ENCODE measurements at places on chromosomes 12 and 14.

DNA sequence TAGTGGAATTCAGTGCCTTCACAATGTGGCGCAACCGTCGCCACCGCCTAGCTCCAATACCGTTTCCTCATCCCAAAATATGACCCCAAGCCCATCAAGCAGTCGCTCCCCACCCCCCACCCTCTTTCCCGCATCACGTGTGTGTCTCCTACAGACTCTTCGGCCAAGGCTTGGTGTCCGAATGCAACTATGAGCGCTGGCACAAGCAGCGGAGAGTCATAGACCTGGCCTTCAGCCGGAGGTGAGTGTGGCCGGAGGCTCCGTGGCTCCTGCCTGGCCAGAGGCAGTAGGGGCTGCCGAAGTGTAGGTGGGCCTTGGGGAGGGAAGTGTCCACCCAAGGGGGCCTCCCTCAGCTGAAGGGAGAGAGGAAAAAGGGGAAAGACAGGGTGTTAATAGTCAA lies 15.8 kb downstream of the CYP46A1 start:
- no peak for DNase-seq

DNA sequence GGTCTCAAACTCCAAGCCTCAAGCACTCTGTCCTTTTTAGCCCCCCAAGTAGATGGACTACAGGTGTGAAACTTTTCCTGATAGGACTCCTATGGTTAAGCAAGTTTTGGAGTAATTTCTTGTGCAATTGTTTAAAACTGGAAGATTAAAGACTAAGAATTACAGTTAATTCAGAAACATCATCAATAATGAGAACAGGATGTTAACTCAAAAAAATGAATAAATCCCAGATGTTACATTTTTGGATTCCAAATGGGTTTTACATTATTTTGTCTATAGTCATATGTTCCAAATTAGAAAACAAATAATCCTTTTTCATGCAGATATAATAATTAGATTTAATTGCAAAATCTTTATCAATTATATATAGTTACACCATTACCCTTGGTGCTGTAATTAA lies 24.4 kb upstream of the KITLG start:
- DNase-seq, result no peak

GRCh38 chr14:68779761-68780323 lies 13.0 kb downstream of the ZFP36L1 start:
- no peak for DNase-seq

- no peak for DNase-seq
Measured at GRCh38 chr12:50043308-50043707, 14.1 kb upstream of the ASIC1 start.

GRCh38 chr12:47868552-47869031 lies 36.2 kb downstream of the VDR start:
- no peak for DNase-seq
